Suprapubic skin (tissue), 4 donors: ENCODE measurements at places on chromosomes 13 and 19. TPM values are rescaled to one million over a fixed set of nuclear protein-coding genes. Genes with fewer than 3 reads are reported as not detected.
A peak's percentile ranks its signal among the peaks of the same experiment; 100 is the strongest.

GRCh38 chr13:73737214-73737613, 397.0 kb downstream of the KLF12 start:
- no peaks in the 10 kb centered on the region for H3K27me3 ChIP-seq
- H3K4me1 ChIP-seq = no peaks in the 10 kb centered on the region
- DNase-seq = no peak
- H3K4me3 ChIP-seq = no peak overlapping the region

DNA sequence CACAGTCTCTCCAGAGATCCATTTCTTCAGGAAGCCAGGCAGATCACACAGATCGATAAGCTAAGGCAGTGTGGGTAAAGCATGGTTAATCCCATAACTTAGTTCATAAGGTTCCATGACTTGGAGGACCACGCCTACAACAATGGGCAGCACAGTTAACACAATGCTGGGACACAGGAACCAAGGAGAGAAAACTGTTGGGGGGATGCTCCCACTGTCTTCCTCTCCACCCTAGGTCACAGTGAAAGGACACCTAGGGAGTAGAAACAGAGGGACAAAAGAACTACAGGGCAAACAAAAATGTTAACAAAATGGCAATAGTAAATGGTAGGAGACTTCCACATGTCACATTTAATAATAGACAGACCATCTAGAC, 20.8 kb upstream of the ZNF181 start:
- H3K27me3 ChIP-seq = no peaks in the 10 kb centered on the region
- H3K27ac ChIP-seq = no peak overlapping the region
- no peak for DNase-seq
- H3K4me3 ChIP-seq = no peak overlapping the region

DNA sequence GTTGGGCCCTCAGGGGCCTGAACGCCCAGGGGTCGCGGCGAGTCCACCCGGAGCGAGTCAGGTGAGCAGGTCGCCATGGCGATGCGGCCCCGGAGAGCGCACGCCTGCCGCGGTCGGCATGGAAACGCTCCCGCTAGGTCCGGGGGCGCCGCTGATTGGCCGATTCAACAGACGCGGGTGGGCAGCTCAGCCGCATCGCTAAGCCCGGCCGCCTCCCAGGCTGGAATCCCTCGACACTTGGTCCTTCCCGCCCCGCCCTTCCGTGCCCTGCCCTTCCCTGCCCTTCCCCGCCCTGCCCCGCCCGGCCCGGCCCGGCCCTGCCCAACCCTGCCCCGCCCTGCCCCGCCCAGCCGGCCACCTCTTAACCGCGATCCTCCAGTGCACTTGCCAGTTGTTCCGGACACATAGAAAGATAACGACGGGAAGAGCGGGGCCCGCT, at the start of gene CCNA1:
Gene CCNA1 (plus strand): TSS at position 390 of the 439 bp plus-strand sequence. CDS start 562 bp downstream, outside the sequence.
- no peak within 1 kb of the TSS for H3K27ac ChIP-seq
- peak within 1 kb of the TSS; percentile 58 for H3K4me3 ChIP-seq
- H3K27me3 ChIP-seq = peaks cover 35% of the 10 kb centered on the region
- peaks cover 35% of the 10 kb centered on the region for H3K4me1 ChIP-seq
- peak; percentile 82 for DNase-seq

GRCh38 chr13:110503037-110503901, 58.3 kb downstream of the RAB20 start:
- peaks cover 57% of the 10 kb centered on the region for H3K36me3 ChIP-seq
- no peak overlapping the region for H3K27ac ChIP-seq
- no peak for DNase-seq
- H3K27me3 ChIP-seq = no peaks in the 10 kb centered on the region

DNA sequence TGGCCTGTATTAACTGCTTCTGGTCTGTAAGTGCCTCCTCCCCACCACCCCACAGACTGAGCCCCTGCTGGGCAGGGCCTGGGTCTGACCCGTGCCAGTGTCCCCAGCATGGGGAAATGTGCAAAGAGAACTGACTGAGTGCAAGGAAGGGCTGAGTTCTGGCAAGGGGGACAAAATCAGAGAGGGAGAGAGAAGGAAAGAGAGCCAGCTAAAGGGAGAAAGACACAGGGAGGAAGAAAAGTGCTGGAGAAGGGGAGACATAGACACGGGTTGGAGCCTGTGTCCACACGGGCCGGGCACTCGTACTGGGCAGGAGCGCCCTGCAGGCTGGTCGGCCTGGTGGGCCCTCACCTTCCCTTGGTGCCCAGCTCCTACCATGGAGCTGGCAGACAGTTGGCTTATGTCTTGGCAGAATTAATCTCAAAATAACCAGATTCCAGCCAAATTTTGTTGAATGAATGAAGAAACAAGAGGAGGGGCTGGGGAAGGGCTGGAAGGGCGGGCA, 1.2 kb downstream of the NKG7 start:
- H3K27me3 ChIP-seq = no peaks in the 10 kb centered on the region
- H3K4me3 ChIP-seq = no peak overlapping the region
- H3K4me1 ChIP-seq = peaks cover 14% of the 10 kb centered on the region
- H3K36me3 ChIP-seq = no peaks in the 10 kb centered on the region
- H3K27ac ChIP-seq = no peak overlapping the region

PDX1 gene
- total RNA-seq = not detected

GRCh38 chr13:75566658-75567057, 17.1 kb downstream of the UCHL3 start:
- DNase-seq = no peak
- no peaks in the 10 kb centered on the region for H3K27me3 ChIP-seq
- H3K4me3 ChIP-seq = no peak overlapping the region
- H3K36me3 ChIP-seq = peaks cover 27% of the 10 kb centered on the region
- H3K27ac ChIP-seq = no peak overlapping the region
- no peaks in the 10 kb centered on the region for H3K4me1 ChIP-seq

- H3K27me3 ChIP-seq = no peaks in the 10 kb centered on the region
- no peaks in the 10 kb centered on the region for H3K36me3 ChIP-seq
- H3K4me3 ChIP-seq = no peak overlapping the region
- H3K27ac ChIP-seq = no peak overlapping the region
Observed at GRCh38 chr13:59356607-59357006, 807.1 kb downstream of the DIAPH3 start.

DNA sequence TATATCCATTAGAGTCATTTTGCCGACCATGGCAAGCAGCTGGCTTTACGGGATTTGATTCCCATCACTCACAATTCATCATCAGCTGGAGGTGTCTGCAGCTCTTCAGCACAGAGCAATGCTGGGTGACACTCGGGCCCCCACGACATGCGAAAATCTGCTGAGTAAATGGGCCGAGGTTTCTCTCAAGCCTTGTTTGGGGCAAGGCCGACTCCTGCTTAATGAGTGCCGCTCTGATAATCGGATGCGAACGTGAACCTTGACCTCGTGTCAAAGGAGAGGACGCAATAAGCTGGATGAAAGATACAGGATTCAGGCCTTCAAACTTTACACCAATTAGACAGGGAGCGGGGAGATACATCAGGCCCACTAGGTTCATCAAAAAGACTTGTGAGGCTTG, 65.2 kb downstream of the GGACT start:
- H3K4me1 ChIP-seq = no peaks in the 10 kb centered on the region
- no peak overlapping the region for H3K27ac ChIP-seq
- DNase-seq = no peak
- H3K27me3 ChIP-seq = no peaks in the 10 kb centered on the region
- peaks cover 12% of the 10 kb centered on the region for H3K36me3 ChIP-seq
- no peak overlapping the region for H3K4me3 ChIP-seq

DNA sequence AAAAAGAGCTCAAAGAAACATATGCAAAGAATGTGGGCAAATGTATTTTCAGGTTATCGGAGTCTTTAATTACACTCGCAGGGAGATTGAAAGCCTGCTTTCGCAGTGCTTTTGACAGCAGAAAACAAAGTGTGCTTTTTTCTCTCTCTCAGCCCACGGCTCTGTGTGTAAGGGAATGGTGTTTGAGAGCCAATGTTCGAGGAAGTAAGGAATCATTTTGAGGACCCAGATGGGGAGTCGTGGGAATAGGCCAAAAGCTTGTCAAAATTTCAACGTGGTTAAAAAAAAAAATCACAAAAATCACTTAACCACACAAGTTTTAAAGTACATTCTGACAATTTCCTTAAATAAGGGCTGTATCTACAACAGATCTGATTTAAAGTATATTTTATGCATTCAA, 197.1 kb upstream of the IRS2 start:
- no peak overlapping the region for H3K4me3 ChIP-seq
- H3K4me1 ChIP-seq = no peaks in the 10 kb centered on the region
- no peak overlapping the region for H3K27ac ChIP-seq
- no peaks in the 10 kb centered on the region for H3K27me3 ChIP-seq
- no peaks in the 10 kb centered on the region for H3K36me3 ChIP-seq

- H3K4me1 ChIP-seq = no peaks in the 10 kb centered on the region
- no peak overlapping the region for H3K4me3 ChIP-seq
- H3K36me3 ChIP-seq = no peaks in the 10 kb centered on the region
- no peaks in the 10 kb centered on the region for H3K27me3 ChIP-seq
- DNase-seq = no peak
- H3K27ac ChIP-seq = no peak overlapping the region
Observed at GRCh38 chr13:56893843-56894242, 246.9 kb upstream of the PRR20A start.

DNA sequence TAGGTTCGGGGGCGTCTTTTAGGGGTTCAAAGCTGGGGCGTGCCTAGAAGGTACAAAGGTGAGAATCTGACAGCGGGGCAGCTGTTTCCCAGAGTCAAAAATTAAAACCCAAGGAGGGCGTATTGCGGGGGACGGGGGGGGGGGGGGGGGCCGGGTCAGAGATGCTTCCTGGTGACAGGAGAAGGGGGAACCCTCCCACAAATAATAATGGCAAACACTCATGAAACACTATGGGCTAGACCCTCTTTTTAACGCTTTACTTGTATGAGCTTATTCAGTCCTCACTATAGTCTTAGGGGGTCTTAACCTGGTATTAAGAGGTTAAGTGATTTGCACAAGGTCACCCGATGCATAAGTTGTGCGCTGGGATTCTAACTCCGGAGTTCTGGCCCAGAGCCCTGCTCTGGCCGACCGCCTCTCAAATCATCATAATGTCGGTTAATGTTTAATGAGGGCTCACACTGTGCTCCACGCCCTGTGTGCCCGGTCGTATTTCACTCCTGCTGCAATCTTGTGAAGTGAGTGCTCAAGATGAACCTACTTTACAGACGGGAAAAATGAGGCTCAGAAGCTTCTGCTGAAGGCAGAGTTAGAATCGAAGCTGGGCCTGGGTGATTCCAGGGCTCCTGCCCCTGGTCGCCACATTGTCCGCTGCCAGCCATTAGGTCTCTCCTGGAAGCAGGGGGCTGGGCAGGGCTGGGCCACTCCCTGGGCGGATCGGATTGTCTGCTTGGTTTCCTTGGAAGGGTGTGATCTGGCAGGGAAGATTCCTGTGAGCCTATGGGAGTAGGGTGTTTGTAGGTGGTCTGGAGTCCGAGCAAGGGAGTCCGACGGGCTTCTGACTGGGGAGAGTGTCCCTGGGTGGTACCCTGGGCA, 964 bp downstream of the PAK4 start:
- H3K36me3 ChIP-seq = no peaks in the 10 kb centered on the region
- no peak for DNase-seq

GRCh38 chr13:105984236-105984635, 551.2 kb downstream of the EFNB2 start:
- H3K4me3 ChIP-seq = no peak overlapping the region
- no peak overlapping the region for H3K27ac ChIP-seq
- H3K27me3 ChIP-seq = no peaks in the 10 kb centered on the region

NCCRP1 gene
- total RNA-seq = 317 TPM

S1PR4 gene
- 2.2 TPM for total RNA-seq

- no peak overlapping the region for H3K27ac ChIP-seq
- no peaks in the 10 kb centered on the region for H3K4me1 ChIP-seq
- H3K27me3 ChIP-seq = no peaks in the 10 kb centered on the region
- no peak for DNase-seq
- H3K4me3 ChIP-seq = no peak overlapping the region
Observed at GRCh38 chr13:28171266-28171665, 32.9 kb downstream of the PAN3 start.

LGI4 gene
- total RNA-seq = 4.3 TPM

- H3K27ac ChIP-seq = no peak overlapping the region
- H3K4me3 ChIP-seq = no peak overlapping the region
- no peaks in the 10 kb centered on the region for H3K4me1 ChIP-seq
- DNase-seq = no peak
Observed at GRCh38 chr13:100443998-100444328, 144.6 kb downstream of the GGACT start.

DNA sequence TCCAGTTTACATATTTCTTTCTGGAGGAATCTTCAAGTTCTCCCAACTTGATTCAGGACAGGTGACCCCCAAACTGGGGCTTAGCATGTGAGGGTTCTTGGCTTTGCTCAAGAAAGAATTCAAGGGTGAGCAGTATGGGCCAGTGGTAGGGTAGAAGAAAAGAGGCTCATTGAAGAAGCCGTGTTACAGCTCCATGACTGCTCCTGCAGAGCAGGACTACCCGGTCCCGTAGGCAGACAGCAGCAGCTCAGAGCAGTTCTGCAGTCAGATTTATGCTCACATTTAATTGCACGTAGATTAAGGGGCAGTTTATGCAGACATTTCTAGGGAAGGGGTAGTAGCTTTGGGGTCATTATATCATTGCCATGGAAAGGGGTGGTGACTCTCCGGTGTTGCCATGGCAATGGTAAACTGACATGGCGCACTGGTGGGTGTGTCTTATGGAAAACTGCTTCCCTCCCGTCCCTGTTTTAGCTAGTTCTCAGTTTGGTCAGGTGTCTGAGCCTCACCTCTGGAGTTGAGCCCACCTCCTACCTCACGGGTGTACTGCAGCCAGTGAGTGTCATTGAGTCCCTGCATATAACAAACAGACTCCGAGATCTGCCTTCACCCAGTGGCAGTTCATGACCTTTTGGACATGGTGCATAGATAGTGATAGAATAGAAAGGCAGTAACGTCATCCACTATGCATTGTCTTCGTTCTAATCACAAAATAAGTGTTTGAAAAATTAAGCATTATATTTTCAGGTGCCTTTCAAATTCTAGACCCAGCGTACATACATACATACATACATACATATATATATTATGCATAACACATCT, 16.0 kb upstream of the ZNF792 start:
- no peak for DNase-seq
- H3K36me3 ChIP-seq = no peaks in the 10 kb centered on the region
- no peak overlapping the region for H3K27ac ChIP-seq
- H3K27me3 ChIP-seq = no peaks in the 10 kb centered on the region

CEACAM1 gene
- total RNA-seq = 4.6 TPM

GRCh38 chr19:51421229-51422052, 4.0 kb upstream of the SIGLEC10 start:
- H3K36me3 ChIP-seq = no peaks in the 10 kb centered on the region
- H3K4me3 ChIP-seq = no peak overlapping the region
- peaks cover 34% of the 10 kb centered on the region for H3K27me3 ChIP-seq
- no peaks in the 10 kb centered on the region for H3K4me1 ChIP-seq
- DNase-seq = no peak
- H3K27ac ChIP-seq = no peak overlapping the region
